ENCODE measurements at places on chromosomes 4 and X. TPM values are rescaled to one million over a fixed set of nuclear protein-coding genes. Genes with fewer than 3 reads are reported as not detected.

KCNE5 gene
- total RNA-seq: 1.0 TPM

ADRA2C gene
- total RNA-seq: 8.9 TPM

CTAG1B gene
- total RNA-seq: not detected

VBP1 gene
- total RNA-seq: 24.1 TPM

VEGFC gene
- total RNA-seq: 25.4 TPM

SERTM2 gene
- total RNA-seq: not detected

PWWP3B gene
- 0.68 TPM for total RNA-seq

SLBP gene
- 33.2 TPM for total RNA-seq

SMAD1 gene
- total RNA-seq: 27.3 TPM

GABRA4 gene
- not detected for total RNA-seq

ENPEP gene
- total RNA-seq: 3.4 TPM

SORBS2 gene
- total RNA-seq: 59.0 TPM

SPANXA1 gene
- not detected for total RNA-seq

MFAP3L gene
- total RNA-seq: 3.1 TPM

AWAT1 gene
- total RNA-seq: not detected

NDNF gene
- 4.3 TPM for total RNA-seq

RASL11B gene
- total RNA-seq: not detected

HEPH gene
- 1.9 TPM for total RNA-seq

GPRASP2 gene
- 6.8 TPM for total RNA-seq

TLR6 gene
- 11.3 TPM for total RNA-seq

PDCL2 gene
- not detected for total RNA-seq

PF4V1 gene
- total RNA-seq: not detected

ADGRL3 gene
- 9.6 TPM for total RNA-seq

SCML2 gene
- total RNA-seq: 1.0 TPM

FATE1 gene
- not detected for total RNA-seq

SNCA gene
- total RNA-seq: 26.2 TPM

OPRPN gene
- total RNA-seq: not detected

RAP2C gene
- 26.9 TPM for total RNA-seq

TMEM165 gene
- total RNA-seq: 283 TPM

MAGEA12 gene
- not detected for total RNA-seq

PPEF2 gene
- not detected for total RNA-seq

HSFX1 gene
- 0.34 TPM for total RNA-seq

Data from subcutaneous adipose tissue (tissue), 4 donors.